NCI-H1092 treated with DMSO at 0.1 percent for 48 hours (cell line): ENCODE measurements at places on chromosomes 6 and 20.

DNA sequence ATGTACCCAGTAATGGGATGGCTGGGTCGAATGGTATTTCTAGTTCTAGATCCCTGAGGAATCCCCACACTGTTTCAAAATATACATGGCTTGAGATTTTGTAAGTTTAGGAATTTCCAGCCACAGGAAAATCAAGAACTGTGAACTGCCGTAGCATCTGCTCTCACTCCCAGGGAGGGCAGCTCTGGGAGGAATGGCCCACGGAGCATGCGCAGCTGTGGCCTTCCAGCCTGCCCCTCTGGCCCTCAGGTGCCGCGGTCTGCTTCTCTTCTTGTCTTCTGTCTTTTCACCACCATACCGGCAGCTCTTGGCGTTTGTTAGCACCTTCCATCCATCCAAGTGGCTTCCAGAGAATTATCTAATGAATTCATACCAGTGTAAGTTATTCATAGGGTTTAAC lies 19.9 kb upstream of the EXOC2 start:
- no peak for DNase-seq

DNA sequence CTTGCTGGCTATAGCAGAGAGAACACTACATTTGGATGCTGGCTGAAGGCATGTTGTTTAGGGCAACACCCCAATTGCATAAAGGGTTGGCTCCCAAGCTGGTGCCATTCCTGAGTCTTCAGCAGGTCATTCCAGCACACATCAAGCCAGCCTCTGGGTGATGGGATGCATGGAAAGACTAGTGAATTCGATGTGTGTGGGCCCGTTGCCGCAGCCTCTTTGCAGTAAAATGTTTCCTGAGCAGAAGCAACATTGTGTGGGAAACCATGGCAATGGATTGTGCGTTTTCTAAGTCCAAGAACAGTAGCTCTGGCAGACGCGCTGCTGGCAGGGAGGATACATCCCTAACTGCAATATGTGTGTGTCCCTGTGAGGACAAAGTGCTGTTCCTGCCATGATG lies 142.4 kb upstream of the SLC24A3 start:
- DNase-seq: no peak

DNA sequence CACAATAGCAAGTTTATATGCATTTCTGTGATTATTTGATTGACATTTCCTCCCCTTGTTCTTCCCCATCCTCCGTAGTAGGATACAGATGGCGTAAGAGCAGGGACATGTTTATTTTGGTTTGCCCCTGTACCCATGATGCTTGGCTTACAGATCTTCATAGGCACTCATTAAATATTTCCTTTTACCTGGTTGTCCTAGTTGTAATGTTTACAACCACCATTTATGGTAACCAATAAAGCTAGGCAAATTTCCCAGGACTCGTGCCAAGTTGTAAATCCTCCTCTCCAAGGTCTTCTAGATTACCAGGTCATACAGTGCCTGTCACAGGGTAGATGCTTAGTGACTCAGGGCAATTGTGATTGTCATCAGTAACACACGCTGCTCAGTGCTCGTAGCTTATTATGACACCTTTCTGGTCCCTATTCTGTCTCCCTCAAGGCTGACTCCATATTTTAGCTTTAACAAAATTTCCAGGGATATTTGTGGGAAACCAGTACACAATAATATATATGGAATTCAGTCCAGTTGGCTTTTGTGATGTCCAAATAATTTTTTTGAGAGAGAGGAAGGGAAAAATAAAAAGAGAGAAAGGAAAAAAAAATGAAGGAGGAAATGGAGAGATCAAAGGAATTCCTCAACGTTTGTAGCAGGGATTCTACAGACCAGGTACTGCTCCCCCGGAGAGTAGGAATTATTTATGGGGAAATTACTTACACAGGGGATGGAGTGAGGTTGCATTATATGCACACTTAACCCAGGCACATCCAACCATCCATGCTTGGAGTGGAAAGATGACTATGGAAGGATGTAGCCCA lies 24.6 kb downstream of the CYP24A1 start:
- no peak for DNase-seq

DNA sequence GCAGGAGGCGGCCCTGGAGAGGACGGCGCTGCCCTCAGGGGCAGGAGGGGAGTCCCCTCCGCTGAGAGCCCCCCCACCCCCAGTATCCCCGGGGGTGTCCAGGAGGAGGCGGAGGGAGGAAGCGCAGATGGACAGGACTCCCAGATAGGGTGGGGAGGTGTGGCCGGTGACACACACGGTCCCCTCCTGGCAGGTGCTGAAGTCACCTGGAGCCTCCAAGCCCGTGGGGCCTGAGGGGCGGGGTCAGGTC lies 1.4 kb downstream of the STMN3 start:
- no peak for DNase-seq

DNA sequence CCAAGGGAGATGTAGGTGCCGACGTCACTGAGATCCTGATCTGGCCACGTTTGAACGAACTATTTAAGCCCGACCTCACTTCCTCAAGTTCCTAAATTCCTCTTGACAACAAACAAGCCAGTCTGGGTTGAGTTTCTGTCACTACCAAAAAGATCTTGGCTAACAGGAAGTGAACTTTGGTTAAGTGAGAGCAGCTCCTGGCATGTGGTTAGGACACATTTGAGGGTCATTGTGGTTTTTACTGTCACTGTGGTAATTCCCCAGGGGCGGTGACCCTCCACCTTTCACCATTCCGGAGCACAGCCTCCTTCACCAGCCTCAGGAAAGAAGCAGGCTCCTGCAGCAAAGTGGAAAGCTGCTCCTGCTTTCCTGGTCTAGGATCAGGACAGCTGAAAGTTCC lies 43.1 kb upstream of the ZNF831 start:
- DNase-seq: no peak

DNA sequence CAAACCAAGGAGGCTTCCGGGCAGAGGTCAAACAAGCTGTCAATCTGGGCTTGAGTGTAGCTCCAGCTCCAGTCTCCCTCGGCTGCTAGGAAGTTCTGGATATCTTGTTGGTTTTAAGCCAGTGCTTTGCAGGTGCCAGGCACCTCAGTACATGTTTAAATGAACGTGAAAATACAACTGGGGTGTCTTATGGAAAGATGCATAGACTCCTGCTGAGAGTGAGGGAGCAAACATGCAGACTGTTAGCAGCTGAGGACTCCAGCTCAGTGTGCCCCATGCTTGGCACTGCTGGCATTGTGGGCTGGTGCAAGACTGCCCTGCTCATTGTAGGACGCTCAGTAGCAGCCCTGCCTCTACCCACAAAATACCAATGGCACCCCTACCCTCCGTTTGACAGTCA lies 28.5 kb downstream of the ERMARD start:
- no peak for DNase-seq

GRCh38 chr6:143125864-143126573 lies 65.3 kb downstream of the AIG1 start:
- no peak for DNase-seq

- no peak for DNase-seq
Measured at GRCh38 chr6:45513213-45513618, 135.5 kb upstream of the SUPT3H start.

DNA sequence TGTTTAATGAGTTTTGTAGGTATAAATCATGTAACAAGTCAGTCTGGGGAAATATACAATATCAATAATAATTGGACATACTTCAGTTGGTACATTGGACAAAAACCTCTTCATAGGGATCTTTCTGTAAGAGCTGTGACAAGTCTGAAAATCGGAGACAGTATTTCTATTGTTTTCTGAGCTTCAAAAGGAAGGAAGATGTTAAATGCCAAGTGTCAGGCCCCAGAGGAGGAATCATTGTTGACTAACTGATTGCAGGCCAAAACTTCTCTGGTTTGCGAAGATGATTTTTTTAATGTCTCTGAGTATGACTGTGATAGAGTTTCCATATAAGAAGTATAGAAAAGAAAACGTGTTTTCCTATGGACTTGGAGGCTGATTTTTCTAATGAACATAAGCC lies 316.4 kb downstream of the RNF144B start:
- no peak for DNase-seq

- no peak for DNase-seq
Measured at GRCh38 chr6:47303342-47303741, 6.4 kb downstream of the TNFRSF21 start.

DNA sequence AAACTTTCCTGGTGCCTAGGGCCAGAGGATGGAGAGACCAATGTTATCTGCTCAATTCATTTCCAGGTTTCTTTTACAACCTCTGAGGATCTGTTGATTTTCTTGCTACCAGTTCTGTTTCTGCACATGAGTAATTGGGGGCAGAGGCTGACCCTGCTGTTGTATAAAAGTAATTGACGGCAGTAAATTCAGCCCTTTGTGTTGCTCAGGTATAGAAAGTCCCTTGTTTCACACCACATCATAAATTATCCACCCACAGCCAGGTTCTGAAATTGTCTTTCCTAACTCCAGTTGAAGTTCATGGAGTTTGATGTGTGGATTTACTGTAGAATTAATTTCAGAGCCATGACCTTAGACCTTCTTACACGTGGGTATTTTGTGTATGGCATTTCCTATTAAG lies 107.4 kb upstream of the GRIK2 start:
- no peak for DNase-seq

- DNase-seq: no peak
Measured at GRCh38 chr6:160929831-160930230, 61.7 kb upstream of the MAP3K4 start.

DNA sequence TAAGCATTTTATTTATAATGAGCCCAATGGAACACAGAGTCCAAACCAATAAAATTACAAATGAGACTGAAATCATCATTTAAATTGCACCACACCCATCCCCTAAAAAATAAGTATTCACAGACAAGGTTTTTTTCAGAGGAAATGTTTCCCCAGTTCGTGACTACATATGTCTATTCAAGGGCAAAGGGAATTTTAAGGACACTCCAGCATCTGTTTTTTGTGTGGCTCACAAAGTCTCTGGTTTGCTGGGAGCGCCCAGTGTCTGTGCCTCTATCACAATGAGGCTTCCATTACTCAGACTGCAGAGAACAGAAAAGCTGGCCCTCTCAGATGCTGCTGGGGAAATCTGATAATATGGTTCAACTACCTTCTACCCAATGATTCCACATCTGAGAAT lies 16.0 kb downstream of the TBX18 start:
- no peak for DNase-seq

DNA sequence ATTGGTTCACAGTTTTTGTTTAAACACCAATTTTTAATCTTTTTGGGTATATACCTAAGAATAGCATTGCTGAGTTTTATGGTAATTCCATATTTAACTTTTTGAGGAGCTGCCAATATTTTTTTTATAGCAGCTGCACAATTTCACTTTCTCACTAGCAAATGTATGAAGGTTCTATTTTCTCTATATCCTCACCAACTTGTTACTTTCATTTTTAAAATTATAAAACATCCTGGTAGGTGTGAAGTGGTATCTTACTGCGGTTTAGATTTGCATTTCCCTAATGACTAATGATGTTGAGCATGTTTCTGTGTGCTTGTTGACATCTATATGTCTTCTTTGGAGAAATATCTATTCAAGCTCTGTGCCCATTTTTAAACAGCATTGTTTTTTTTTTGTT lies 452.1 kb downstream of the GRIK2 start:
- no peak for DNase-seq

DNA sequence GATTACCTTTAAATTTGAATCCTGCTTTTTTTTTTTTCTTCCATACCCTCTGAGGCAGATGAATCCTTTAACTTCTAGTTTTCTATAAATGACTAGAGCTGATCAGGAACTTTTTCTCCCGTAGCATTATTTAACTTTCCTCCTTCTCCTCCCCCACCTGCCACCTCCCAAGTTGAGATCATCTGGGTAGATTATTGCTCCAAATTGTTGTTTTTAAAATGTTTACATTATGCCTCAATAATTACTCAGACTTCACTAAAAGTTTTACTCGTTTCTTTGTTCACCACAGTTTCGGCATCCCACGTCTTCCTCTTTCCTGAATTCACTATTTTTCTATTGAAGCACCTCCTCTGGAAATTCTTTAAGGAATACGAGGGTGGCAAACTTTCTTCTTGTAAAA lies 16.6 kb upstream of the SCUBE3 start:
- DNase-seq: no peak

DNA sequence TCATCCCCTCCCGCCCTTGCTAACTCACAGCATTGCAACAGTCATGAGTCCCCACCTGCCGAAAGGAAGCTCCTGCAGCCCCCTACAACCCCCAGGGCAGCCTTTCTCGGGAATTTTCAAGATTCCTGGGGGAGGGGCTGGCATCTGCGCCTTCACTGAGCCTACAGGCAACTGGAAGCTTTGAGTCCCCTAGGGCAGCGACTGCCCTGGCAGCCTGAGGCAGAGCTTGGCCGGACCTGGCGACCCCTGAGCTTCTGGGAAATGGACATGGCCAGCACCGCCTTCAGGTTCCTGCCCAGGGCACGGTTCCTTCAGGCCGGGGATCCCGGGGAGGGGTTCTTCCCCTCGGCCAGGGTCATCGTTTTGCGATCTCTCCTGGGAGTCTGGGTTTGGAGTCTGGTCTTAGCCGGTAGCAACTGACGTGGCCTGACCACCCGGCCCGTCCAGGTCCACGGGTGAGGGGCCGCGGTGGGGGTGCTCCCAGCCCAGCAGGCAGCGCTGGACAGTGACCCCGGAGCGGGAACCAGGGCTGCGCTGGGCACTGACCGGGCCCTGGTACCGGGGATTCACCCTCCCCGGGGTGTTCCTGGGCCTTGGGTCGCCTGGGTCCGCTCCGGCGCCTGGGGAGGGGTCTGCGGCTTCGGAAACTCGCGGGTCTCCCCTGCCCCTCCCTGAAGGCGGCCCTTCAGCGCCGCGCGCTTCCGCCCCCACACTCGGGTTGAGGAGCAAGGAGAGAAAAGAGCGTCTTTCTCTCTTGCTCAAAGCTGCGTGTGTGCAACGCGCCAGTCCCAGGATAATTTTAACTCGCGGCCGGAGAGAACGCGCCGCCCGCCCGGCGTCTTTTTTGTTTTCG lies 593 bp upstream of the COL9A3 start:
- no peak for DNase-seq

DNA sequence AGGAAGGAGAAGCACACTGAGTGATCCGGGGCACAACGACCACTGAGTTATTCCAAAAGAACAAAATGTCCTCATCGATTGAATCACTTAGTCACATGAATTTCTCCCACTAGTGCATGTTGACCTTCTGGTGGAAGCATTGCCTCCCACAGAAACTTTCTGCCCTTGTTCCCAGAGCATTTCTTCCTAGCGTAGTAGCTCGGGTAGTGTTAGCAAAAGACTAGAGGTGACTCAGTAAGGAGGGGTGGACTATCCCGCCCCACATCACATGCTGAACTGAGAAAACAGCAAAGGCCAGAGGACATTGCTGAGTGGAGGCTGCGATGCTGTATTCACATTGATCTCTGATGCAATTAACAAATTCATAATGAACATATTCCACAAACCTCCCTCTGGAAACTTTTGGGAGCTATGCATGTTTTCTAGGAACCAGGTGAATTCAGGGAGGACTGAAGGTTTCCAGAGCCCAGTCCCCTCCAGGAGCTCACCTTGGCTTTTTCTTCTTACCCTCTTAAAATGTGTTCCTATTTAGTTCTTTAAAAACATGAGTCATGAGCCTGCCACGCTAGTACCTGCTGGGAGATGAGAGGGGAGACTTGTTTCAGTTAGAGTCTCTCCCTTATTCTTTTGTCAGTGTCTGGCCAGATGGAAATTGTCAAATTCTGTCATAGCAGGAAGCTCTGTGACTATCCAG lies 507.9 kb downstream of the CDH26 start:
- no peak for DNase-seq
